ENCODE measurements at places on chromosomes 6 and 20.

DNA sequence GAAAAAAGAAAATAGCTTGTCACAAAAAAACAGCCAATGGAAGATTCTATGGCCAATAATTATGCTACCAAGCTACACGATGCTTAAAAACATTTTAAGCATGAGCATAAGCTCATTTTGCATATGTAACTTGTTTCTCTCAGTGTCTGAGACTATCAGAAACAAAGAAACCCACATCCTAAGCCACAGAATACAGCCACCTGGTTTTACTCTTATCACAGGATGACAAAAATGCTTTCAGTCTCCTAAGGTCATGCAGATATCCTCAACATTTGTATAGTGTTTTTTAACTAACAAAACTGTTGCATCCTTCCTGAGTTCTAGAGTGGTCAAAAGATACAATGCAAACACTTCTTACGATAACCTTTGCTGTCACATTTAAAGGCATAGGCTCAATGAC is 172.1 kb upstream of the RUNX2 start:
- DNase-seq = no peak

- no peak for DNase-seq
Observed at GRCh38 chr6:36955671-36956445, 1.3 kb downstream of the PI16 start.

- no peak for DNase-seq
Observed at GRCh38 chr6:54031169-54031568, 80.1 kb upstream of the MLIP start.

DNA sequence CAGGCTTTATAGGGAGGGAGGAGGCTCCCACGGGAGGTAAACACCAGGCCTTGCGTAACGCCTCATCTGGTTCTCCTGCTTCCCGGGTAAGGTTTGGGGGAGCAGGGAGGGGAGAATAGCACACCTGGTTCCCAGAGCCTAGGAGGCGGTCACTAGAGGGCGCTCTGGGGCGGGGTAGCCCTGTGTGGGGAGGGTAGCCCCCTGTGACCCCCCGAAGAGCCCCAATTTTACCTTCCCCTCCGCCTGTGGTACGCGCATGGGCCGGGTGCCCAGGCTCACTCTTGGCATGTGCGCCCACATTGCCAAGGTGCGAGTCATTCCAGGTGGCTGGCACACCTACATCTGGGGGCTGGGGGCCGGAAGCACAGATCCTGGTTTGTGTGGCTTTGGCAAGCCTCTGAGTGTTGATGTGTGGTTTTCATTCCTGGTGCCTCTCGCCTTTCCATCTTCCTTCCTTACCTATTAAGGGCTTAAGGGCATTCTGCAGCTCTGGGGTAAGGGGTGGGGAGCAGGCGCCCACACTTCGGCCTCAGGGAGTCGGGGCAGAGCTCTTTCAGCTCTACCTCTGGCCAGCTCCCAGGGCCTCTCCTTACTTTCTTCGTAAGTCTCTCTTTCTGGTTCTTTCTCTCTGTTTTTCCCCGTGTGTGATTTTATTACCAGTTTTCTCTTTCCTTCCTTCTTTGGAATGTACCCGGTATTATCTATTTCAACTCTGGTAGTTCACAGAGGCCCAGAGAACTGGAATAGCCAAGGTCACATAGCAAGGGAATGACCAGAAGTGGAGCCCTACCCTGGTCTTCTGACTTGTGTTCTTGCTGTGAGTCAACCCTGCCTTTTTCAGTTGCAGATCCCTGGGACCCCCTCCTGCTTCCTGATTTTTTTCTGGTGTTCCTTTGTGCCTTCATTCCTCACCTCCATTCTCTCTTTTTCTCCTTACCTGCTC is 492 bp upstream of the RNF39 start:
- no peak for DNase-seq

- peak; percentile 58 for DNase-seq
Observed at GRCh38 chr6:20377623-20378265, 23.9 kb upstream of the E2F3 start.

DNA sequence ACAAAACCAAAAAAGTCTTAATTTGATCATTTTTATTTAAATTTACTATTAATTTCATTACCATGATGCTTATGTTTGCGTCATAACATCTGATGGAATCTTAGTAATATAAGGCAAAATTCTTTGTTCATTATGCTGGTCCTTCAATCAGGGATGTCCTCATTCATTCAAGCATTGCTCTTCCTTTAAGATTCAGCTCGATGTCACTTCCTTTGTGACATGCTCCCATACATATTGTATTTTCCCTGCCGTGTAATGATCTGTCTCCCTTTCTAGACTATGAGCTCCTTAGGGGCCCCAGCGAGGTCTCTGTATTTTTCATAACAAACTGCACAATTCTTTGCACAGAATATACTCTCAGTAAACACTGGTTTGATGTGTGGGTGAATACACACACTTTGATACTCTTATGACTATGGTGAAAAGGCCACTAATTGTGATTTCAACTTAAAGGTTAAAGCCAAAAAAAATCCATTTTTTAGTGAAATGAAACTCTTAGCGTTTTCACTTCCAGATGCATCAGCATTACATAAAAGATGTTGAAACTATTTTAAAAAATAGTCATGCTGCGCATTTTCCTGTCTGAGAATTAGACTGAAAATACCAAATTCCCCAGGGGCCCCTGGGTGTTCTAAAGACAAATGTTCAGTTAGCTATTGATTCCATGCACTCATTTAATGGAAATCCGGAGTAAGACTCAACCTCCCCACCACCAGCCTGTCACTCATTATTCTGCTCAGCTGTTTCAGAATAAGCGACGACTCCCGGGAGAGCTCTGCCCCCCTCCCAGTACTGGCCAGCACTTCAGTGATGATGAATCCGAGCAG is 169.7 kb downstream of the ATXN1 start:
- peak; percentile 47 for DNase-seq

- DNase-seq = no peak
Observed at GRCh38 chr20:57479196-57479595, 45.7 kb downstream of the CTCFL start.

GRCh38 chr6:120774275-120774674 is 560.0 kb downstream of the TBC1D32 start:
- DNase-seq = no peak

DNA sequence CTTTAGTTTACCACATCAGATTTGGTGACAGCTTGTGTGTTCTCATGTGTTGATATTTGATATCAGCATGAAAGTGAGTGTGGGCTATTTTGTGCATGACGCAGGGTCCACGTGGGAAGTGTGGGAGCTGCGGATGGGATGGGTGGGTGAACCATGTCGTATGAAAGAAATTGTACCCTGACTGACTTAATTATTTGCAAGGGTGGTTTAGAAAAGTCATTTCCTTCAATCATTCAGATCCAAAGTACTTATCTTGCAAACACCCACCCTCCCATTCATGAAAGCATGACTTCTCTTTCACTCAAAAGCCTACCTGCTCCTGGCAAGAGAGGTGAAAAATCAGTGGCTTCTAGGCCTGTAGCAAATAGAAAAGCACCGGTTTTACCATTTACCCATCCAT is 91.8 kb upstream of the BACH2 start:
- no peak for DNase-seq

DNA sequence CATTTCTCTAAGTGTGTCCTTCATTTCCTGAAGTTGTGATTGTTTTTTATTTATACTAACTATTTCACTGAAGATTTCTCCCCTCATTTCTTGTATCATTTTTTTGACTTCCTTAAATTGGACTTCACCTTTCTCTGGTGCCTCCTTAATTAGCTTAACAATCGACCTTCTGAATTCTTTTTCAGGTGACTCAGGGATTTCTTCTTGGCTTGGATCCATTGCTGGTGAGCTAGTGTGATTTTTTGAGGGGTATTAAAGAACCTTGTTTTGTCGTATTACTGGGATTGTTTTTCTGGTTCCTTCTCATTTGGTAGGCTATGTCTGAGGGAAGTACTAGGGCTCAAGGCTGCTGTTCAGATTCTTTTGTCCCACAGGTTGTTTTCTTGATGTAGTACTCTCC is 92.8 kb downstream of the ESR1 start:
- DNase-seq = no peak

DNA sequence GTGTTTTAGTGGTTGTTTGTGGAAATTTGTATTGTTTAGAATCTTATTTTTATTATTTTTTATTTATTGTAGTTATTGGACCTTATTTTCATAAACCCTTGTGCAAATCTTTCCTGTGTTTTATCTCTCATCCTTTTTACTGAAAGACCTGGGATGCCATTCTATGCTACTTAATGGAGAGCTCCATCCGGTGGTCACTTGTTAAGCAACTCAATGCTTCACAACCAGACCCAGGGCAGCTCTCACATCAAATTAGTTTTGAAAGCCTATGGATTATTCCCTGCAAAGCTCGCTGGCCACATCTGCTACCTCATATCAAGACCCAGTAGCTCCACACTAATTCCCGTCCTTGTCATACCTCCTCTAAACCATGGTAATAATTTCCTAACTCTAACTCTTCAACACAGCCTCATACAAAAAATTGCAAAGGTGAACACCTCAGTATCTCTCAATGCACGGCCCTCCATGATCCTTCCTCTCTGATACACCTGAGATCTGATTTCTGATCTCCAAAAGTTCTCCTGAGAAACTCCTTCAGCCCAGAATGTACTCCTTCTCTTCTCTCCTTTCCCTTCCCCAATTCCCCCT is 296.6 kb upstream of the MANEA start:
- DNase-seq = no peak

DNA sequence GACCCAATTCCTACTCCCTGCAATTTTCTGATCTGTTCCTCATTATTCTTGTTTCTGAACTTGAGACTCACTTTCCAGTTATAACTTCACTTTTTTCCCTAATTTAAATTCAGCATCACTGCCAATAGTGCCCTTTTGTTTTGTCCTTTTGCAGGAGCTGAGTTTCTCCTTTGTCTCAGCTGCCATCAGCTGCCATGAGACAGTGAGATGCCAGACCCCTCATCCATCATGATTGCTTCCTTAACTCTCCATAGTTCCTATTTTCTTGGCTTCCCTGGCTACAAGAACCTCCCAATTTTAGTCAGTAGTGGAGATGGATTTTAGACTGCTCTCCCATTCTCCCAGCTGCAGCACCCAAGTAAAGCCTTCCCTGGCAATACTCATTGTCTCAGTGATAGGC is 518.1 kb downstream of the HDGFL1 start:
- DNase-seq = peak; percentile 3

DNA sequence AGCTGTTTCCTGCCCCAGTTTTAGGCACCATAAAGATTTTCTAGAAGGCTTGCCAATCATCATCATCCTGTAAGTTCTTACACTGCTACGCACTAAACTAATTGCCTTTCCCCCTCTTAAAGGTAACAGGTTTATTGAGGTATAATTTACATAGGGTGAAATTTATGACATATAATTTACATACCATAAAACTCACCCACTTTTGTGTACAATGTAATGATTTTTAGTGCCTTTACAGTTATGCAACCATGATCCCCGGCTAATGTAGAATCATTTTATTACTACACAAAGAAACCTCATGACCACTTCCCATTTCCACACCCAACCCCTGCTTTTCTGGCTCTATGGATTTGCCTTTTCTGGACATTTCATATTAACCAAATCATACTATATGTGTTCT is 21.1 kb downstream of the GCNT2 start:
- DNase-seq = no peak

- DNase-seq = peak; percentile 30
Observed at GRCh38 chr6:40640599-40641227, 53.5 kb upstream of the LRFN2 start.

DNA sequence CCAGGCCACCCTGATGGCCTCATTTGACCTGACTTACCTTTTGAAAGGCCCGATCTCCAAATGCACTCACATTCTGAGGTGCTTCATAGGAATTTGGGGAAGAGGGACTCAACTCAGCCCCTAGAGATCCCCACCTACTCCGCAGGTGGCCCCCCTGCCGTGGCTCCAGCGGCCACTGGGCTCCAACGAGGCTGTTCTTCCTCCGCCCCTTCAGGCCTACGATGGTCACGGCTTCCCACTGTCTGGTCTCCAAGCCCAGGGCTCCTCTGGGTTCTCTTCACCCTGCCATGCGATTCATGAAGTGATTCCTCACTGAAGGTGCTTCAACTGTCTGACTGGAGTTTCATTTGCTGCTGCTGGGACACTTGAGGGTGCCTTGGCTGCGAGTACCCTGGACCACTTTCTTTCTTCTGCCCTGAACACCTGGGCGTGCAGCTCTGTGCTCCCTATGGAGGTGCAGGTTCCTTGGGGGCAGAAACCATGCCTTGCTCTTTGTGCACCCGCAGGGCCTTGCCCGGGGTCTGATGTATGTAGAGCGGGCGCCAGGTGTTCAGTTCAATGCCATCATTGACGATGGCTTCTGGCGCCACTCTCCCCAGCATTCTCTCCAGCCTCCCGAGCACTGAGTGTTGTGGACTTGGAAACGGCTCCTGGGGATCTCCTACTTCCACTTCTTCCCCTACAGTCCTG is 10.0 kb upstream of the DUSP22 start:
- DNase-seq = no peak

- no peak for DNase-seq
Observed at GRCh38 chr6:82083646-82084045, 163.9 kb downstream of the IBTK start.

- no peak for DNase-seq
Observed at GRCh38 chr6:70390067-70390466, 23.2 kb upstream of the FAM135A start.

DNA sequence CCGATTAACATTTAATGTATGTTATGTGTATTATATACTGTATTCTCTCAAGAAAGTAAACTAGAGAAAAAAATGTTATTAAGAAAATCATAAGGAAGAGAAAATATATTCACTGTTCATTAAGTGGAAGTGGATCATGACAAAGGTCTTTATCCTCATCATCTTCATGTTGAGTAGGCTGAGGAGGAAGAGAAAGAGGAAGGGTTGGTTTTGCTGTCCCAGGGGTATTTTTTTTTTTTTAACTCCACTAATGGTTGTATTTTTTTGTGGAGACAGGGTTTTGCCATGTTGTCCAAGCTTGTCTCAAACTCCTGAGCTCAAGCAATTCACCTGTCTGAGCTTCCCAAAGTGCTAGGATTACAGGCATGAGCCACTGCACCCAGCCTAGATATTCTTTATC is 11.0 kb downstream of the ECT2L start:
- no peak for DNase-seq

DNA sequence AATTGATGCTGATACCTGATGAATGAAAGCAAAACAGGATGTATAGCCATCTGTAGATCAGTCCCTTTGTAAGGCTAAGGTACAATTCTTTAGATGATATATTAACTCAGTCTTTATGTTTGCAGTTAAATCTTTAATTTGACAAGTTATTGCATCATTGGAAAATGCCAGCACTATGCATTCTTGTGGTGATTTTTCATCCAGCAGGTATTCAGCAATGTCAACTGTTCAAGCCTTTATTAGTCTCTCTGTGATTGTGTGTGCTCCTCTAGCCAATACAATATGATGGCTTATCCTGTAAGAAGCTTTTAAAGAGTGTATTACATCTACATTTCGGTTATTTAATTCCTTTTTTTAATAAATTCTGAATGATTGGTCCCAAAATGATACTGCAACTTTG is 34.3 kb downstream of the HLA-DMB start:
- no peak for DNase-seq

Data from Ammon's horn (tissue), 1 donor.